ENCODE measurements at places on chromosomes 7 and 10. TPM values are rescaled to one million over a fixed set of nuclear protein-coding genes. Genes with fewer than 3 reads are reported as not detected.

The SEMA4G gene
- 9.0 TPM for total RNA-seq

The GPR85 gene
- total RNA-seq: not detected

The LMOD2 gene
- not detected for total RNA-seq

The ACTR3C gene
- not detected for total RNA-seq

The ZNF680 gene
- total RNA-seq: 2.2 TPM

The SUN3 gene
- not detected for total RNA-seq

The OR13A1 gene
- total RNA-seq: not detected
